ENCODE measurements at places on chromosomes 2 and 18.
A peak's percentile ranks its signal among the peaks of the same experiment; 100 is the strongest.

GRCh38 chr2:59239146-59239545 lies 998.0 kb upstream of the FANCL start:
- DNase-seq = no peak

DNA sequence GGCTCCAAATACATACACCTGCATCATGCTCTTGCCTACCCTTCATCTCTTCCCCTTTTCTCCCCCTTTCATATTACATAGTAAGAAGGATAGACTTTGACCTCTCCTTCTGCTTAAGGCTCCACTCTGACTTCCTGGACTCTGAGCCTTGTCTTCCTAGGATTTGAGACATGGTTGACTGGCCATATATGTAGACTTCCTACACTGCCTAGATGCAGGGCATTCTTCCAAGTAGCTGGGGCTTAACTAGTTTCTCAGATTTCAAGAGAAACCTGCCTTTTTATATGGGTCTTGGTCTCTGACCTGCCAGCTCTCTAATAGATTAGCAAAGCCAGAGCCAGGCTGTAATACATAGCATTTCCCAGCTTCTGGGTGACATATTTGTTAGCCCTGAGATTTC lies 35.4 kb upstream of the CYP26B1 start:
- DNase-seq = no peak

DNA sequence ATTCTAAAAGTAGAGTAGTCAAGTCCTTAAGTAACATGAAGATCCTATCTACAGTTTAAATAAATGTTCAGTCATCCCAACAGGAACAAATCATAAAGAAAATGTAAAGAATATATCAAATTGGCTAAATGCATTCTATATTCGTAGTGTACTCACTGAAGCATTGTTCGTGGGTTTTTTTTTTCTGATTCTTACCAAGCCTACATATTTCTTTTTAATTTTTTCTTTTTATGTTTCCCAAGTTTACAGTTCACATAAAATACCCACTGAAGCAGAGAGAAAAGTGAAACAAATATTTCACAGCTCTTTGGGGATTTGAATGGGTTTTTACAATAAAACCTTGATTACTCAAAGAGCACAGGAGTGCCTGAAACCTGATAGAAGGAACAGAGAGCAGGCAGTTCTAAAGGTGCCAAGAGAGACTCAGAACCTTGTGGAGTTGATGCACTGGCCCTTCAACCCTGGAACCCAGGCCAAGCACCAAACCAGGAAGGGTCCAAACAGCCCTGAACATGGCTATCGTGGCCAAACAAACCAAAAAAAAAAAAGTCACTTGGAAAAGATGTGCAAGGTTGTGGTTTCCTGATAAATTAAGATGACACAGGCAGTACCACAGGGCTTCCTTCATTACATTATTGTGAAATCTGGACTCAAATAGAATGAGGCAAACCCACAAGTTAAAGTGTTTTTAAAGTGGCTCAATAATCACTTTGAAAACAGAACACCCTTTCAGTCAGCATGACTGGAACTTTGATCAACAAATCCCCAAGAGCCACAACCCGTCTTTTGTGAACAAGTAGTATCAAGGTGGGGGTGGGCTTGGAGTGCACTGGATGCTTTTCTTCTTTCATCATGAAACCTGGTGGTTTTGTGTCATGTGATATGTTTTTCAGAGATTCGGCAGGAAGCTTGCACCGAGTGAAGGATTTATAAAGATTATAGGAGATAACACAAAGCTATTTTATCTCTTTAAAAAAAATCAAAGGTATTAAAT lies 245.0 kb upstream of the FN1 start:
- no peak for DNase-seq

- DNase-seq = no peak
These were observed 65.4 kb downstream of the PID1 start for GRCh38 chr2:229205704-229206103.

GRCh38 chr2:207512356-207512755 lies 17.4 kb upstream of the CREB1 start:
- DNase-seq = no peak

DNA sequence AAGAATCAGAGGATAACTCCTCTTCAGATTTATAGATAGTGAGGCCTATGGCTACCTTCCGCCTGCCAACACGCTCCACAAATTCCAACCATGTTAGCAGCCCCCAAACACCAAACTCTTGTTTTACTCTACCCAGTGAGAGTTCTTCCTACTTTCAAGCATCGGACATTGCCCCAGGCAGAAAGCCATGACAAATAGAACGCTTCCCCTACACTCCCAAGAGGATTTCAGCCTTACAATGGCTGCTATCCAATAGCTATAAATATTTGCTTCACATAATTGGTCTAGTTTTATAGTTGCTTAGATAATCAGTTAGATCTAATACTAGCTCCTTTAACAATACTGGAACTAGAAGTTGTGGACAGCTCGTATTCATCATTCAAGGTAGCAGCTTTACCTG lies 503.4 kb upstream of the VRK2 start:
- DNase-seq = no peak

- DNase-seq = no peak
These were observed 27.1 kb upstream of the ICOS start for GRCh38 chr2:203909261-203909967.

GRCh38 chr2:65388051-65388531 lies 44.3 kb downstream of the SPRED2 start:
- DNase-seq = no peak

DNA sequence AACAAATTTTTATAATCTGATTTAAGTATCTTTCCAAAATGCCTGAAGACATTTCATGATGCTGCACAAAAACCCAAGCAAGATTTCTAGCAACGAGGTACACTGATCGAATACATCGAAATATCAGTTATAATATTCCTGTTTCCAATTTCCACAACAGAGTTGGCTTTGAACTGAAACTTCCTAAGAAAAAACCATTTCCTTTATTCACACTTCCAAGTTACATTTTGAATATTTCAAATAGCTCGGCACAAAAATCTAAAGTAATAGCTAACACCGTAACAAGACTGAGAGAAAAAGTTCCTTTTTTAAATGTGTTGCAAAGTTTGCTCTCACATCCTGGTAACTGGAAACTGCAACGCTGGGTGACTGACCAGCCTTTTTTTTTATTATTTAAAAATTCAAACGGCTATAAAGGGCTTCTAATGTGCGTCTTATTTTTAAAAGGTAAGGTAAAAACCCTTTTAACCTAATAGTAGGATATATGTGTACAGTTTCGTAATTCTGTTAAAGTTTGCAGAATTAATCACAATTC lies 1.7 kb downstream of the HNRNPLL start:
- DNase-seq = no peak

- peak; percentile 21 for DNase-seq
These were observed 784 bp downstream of the ROCK1 start for GRCh38 chr18:21110713-21111345.

DNA sequence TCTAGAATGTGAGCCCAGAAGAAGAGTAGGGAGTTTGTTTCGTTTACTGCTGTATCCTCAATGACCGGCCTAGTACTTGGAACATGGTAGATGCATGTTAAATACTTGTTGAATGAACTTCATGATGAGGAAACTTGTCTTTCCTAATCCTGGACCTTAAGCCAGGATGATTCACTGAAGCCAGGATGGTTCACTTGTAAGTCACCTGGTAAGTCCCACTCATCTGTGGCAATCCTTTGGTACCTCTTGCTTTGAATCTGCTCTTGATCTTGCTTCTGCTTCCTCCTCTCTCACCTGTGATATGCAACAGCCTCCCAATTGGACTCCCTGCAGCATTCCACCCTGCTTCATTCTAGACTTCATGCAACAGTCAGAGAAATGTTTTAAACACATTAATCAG lies 43.6 kb downstream of the QPCT start:
- no peak for DNase-seq

DNA sequence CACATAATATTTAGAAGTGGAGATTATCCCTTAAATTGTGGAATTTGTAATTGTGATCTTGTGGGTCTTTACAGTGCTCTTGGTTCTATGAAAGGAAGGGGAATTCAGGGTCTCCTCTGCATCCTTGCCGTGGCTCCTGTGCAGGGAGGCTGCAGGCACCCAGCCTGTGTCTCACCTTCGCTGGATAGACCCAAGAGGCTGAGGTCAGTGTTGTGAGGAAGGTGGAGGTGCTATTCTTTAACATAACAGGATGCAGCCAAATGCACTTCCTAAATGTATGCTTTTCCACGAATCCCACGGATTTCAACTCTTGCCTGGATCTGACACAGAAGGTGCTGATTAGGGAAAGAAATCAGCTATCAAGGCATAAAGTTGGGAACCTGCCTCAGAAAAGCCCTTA lies 69.5 kb downstream of the TMEM18 start:
- DNase-seq = no peak

GRCh38 chr2:46471697-46472096 lies 7.7 kb upstream of the TMEM247 start:
- no peak for DNase-seq

GRCh38 chr2:224958462-224958857 lies 83.8 kb downstream of the DOCK10 start:
- DNase-seq = no peak

DNA sequence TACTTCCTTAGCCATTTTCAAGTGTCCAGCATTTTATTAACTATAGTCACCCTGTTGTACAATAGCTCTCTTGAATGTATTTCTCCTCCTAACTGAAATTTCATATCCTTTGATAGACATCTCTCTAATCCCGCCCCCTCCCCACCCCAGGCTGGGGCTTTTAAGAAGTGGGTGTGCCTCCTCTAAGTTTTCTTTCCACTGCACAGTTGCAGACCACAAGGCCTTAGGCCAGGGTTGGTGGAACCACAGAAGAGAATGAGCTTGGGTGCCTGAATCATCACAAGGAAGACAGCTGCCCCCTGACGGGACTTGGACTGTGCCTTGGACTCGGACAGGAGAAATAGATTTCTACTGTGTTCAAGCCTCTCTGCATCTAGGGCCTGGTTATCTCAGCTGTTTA lies 193.4 kb downstream of the HAUS1 start:
- no peak for DNase-seq

DNA sequence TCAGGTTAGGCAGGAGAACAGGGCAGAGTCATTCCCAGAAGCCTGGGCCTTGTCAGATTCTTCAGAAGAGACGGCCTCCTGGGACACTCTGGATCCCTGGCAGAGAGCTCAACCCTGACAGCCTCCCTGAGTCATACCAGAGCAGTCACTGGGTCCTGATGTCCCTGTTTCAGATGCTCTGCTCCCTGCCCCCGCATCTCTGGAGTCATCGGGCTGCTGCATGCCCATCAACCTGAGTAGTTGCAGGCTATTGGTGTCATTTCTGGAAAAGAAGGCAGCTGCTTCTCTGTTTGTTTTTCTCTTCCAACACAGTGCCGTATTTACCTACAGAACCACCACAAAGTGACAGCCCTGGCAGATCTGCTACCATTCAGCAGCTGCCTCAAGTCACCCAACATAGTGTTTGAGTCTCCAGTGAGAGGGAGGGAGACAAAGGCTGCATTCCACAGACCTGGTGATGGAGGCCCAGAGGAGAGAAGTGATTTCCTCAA lies 145.1 kb downstream of the B3GNT2 start:
- DNase-seq = no peak

GRCh38 chr2:163951312-163951711 lies 215.5 kb upstream of the FIGN start:
- DNase-seq = no peak

DNA sequence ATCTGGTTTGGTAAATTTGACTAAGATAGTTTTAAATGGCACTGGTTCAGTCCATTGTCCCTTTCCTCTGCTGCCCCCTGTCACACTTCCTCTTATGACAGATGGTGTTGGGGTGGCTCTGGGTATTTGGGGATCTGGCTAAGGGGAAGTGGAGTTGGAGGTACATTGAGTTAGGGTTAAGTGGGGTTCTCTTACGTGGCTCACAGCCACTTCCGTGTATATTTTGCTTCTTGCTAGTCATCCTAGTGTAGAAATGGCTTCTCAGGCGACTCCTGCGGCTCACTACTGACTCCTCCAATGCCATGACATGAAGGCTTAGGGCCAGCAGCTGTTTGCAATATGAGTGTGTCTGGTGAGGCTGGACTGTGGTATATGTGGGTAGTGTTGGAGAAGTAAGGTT lies 187.0 kb downstream of the HAUS1 start:
- DNase-seq = no peak

- DNase-seq = peak; percentile 17
These were observed 294.8 kb upstream of the MGAT5 start for GRCh38 chr2:133959066-133959465.

GRCh38 chr18:417495-417894 lies 83.0 kb downstream of the COLEC12 start:
- DNase-seq = no peak

DNA sequence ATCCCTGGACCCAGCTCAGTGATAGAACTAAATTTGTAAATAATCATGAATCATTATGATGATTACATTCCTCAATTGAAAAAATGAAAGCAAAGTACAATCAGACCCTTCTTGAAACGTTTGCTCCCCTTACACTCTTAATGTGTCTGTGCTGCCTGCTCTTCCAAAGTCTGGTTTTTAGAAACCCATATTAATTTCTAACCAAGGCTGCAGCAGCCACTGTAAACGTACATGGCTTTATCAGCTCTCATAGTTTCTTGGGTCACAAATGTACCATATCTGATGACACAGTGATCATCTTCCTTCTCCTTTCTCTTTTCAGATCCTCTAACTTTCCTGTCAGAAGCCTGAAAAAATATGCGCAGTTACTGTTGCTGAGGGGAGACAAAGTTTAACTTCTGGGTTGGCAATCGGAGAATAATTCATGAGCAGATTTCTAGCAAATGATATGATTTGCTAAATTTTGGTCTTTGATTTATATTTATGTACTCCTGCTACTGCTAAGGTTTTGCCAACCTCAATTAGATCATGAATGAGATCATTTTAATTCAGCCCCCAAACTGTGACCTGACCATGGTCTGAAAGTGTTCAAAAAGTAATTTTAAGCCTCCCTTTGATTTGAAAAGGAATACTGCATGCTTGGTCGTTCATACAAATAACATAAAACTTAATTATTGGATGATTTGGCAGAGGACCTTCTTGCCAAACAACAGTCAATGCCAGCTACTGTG lies 12.3 kb downstream of the ZEB2 start:
- no peak for DNase-seq

DNA sequence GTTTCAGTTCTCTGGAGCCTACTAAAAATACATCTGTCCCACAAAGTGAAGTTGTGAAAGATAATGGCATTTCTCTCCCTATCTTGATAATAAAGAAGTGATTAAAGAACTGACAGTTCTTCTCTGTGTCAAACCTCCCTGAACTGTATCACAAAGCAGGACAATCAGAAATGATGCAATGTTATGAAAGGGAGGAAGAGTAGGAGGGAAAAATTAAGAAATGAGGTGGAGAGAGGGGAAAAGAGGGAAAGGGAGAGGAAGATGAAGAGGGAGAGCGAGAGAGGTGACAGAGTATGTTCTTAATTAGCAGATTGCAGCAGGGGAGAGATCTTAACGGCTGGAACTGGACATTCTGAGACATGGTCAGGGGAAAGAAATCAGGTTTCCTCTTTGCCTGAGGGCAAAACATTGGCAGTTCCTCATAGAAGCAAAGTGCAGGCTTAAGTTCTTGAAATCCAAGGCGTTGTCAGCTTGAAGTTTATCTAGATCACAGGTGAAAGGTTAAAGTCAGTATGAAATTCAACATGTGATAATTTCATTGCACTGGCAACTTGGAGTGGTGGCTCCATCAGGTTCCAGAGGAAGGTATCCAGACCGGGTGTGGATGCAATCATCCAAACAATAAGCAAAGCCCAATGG lies 54.6 kb downstream of the RDH14 start:
- DNase-seq = no peak

- peak; percentile 3 for DNase-seq
These were observed 11.7 kb upstream of the GPC1 start for GRCh38 chr2:240423788-240424191.

Data from WERI-Rb-1 (cell line).